EL (cell line): ENCODE measurements at places on chromosomes 4 and X.
A peak's percentile ranks its signal among the peaks of the same experiment; 100 is the strongest.

DNA sequence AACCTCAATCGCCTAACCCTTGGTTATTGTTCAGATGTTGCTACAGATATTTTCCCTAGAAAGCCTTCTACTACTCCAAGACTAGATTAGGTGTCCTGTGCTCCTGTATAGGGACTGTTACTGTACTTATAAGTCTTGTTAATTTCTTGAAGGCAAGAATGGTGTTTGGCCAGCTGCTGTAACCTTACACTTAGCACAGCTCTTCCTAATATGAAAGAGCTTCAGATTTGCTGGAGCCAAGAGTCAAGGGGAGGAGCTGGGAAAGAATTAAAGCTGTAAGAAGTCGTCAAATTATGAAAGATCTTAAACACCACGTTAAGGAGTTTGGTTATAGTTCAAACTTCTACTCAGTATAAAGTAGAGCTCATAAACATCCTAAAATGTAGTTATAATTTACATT is 245.9 kb upstream of the TLL1 start:
- peak; percentile 6 for DNase-seq

DNA sequence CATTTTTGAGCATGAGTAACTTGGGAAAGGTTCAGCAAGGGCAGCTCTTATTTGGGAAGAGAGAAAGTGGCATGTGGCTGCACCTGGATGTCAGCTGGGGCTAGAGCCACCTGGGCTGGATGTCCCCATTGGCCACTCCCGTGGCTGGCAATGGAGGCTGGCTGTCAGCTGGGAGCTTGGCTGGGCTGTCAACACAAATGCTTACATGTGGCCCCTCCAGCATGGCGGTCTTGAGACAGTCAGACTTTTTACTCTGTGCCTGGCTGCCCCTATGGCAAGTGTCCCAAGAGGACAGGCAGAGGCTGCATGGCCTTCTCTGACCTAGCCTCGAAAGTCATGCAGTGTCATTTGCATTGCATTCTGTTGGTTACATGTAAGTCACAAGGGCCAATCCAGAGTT is 99.6 kb downstream of the FAM53A start:
- DNase-seq, result no peak

- peak; percentile 6 for DNase-seq
Observed at GRCh38 chrX:54452920-54453319, 12.7 kb downstream of the TSR2 start.

DNA sequence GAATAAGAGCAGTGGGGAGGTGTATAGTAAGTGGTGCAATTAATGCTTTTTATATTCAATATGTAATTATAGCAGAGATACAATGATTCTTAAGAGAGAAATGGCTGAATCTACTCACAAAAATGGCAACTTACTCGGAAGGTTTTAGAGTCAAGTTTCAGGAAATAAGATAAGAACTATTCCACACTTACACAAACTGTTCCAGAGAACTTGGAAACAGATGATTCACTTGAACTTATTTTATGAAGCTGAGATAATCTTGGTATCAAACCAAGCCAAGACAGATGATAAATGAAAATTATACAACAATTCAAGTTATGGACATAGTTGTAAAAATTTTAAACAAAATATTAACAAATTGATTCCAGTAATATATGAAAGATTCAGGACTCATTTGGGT is 311.3 kb upstream of the HS3ST1 start:
- no peak for DNase-seq
